ENCODE measurements at places on chromosomes 1 and 21.

- no peak for DNase-seq
Observed at GRCh38 chr1:230365723-230366307, 60.3 kb downstream of the PGBD5 start.

DNA sequence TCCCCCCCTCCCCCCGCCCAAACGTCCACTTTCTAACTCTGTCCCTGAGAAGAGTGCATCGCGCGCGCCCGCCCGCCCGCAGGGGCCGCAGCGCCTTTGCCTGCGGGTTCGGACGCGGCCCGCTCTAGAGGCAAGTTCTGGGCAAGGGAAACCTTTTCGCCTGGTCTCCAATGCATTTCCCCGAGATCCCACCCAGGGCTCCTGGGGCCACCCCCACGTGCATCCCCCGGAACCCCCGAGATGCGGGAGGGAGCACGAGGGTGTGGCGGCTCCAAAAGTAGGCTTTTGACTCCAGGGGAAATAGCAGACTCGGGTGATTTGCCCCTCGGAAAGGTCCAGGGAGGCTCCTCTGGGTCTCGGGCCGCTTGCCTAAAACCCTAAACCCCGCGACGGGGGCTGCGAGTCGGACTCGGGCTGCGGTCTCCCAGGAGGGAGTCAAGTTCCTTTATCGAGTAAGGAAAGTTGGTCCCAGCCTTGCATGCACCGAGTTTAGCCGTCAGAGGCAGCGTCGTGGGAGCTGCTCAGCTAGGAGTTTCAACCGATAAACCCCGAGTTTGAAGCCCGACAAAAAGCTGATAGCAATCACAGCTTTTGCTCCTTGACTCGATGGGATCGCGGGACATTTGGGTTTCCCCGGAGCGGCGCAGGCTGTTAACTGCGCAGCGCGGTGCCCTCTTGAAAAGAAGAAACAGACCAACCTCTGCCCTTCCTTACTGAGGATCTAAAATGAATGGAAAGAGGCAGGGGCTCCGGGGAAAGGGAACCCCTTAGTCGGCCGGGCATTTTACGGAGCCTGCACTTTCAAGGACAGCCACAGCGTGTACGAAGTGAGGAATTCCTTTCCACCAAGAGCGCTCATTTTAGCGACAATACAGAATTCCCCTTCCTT, 158.1 kb downstream of the RUNX1 start:
- DNase-seq, result no peak

- DNase-seq, result no peak
Observed at GRCh38 chr1:44326024-44326701, 28.9 kb downstream of the ERI3 start.

- DNase-seq, result no peak
Observed at GRCh38 chr1:238783633-238784032, 602.7 kb upstream of the CHRM3 start.

DNA sequence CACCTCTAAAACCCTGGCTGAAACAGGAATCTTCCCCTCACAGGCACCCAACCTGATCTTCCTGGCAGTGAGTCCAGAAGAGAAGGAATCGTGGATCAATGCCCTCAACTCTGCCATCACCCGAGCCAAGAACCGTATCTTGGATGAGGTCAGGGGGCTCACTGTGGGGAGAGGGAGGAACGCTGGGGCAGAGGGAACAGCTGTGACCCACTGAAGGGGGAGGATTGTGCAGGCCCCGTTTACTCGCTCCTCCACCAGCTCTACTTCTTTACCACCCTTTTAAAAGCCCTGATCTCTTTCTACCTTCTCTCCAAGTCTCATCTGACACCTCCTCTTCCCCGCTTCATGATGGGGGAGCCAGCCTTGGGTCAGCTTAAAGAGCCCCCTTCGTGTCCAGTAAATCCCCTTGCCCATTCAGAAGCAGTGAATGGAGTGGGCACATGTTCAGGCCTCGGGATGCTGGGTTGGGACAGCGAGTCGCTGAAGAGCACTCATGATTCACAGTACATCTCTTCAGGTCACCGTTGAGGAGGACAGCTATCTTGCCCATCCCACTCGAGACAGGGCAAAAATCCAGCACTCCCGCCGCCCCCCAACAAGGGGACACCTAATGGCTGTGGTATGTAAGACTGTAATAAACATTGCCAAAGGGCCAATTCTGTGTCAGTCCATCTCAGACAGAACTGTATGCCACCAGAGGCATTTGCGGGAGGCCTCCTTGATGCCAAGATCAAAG, 7.3 kb downstream of the PLEKHO1 start:
- peak; percentile 53 for DNase-seq

Measured in AG08396 (cell line).